Fibroblast of mammary gland (primary cell): ENCODE measurements at places on chromosomes 12 and 14.

DNA sequence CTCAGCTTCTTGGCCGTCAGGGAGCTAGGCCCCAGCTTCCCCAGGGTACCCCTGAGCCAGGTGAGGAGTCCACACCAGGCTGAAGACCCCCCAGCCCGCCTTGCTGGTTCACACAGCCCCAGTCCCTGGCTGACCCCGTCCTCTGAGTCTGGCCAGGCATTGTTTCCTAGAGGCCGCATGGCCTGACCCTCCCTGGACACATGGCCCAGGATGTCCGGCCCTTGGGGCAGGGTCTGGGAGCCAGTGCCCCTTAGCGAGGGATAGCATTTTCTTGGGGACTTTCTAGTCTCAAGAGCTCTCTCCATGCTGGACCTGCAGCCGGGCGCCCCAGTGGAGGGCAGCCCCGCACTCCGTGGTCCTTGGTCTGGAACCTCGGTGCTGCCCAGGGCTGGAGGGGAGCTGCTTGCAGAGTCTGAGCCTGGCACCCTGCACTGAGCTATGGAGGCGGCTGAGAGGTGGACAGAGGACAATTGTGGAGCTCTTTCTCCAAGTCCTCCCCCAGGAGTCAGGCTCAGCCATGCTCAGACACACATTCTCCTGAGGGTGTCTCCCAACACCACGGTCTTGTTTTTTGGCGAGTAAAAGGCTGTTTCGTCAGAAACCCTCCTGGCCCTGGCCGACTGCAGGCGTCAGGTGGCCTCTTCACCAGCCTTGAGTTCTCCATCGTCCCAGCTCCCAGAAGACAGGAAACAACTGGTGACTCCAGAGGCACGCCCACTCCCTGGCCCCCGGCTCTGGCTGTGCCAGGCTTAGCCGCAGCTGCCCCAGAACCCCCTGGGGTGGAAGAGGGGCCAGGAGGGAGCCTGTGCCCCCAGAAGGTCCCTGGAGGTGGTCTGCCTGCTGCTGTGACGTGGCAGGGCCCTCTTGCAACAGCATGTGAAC, 17.6 kb upstream of the CRIP2 start:
- DNase-seq: no peak

- no peak for DNase-seq
These were observed 232.9 kb downstream of the SPTSSA start for GRCh38 chr14:34229140-34229539.

GRCh38 chr12:120696626-120697025, 9.7 kb downstream of the MLEC start:
- no peak for DNase-seq

DNA sequence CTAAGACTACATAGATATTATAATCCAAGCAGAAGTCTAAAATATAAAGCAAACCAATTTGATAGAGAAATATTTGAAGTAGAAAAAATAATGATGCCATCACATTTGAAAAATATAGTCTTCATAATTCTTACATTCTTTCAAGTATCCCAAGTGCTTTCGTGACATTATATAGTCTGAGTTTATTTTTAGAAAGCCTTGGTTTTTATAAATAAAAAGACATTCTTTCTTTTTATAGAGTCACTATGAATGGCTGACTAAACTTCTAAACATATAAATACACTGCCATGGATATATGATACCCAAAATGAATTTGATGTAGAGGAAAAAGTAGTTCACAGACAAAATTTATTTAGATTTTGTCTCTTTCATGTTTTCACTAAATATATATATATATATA, 135.1 kb upstream of the PDZRN4 start:
- DNase-seq: no peak

- DNase-seq: no peak
These were observed 102.0 kb downstream of the SLC6A15 start for GRCh38 chr12:84810611-84811010.

GRCh38 chr14:75044752-75045151, 6.5 kb downstream of the MLH3 start:
- DNase-seq: no peak

- no peak for DNase-seq
These were observed 471 bp downstream of the MTRFR start for GRCh38 chr12:123233505-123234308.

- DNase-seq: peak; percentile 93
These were observed 191.6 kb downstream of the DUSP6 start for GRCh38 chr12:89160716-89161123.

DNA sequence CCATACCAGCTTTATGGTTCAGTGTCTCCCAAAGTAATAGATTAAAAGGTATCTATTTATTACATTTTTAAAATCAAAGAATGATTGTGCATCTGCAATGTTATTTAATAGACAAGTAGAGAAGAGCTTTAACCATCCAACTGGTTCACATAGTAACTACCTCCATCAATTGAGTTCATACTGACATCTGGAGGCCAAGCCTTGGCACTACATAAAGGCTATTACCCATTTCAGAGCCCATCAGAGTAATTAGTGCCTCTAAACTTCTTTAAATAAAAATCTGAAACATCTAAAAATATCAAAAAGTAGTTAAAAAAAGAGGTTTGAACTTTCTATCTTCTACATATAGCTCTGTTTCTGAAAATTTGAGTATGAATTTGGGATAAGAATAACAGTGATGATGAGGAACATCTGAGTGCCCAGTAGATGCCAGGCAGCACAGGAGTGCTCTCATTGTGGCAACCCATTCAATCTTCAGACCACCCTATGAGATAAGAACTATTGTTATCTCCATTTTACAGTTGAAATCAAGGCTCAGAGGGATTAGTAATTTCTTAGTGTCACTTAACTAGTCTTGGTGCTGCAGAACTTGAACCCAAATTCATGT, 132.9 kb upstream of the DAAM1 start:
- DNase-seq: peak; percentile 65

DNA sequence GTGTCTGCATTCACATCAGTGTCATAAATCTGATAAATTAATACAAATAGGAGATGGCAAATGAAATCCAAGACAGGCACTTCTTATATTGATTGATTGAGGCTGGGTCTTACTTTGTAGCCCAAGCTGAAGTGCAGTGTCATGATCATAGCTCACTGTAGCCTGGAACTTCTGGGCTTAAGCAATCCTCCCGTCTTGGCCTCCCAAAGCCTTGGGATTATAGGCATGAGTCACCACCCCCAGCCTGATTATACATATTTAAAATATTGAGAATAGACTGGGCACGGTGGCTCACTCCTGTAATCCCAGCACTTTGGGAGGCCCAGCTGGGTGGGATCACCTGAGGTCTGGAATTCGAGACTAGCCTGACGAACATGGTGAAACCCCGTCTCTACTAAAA, 51.3 kb downstream of the MARK3 start:
- peak; percentile 57 for DNase-seq

GRCh38 chr12:28936711-28937110, 212.4 kb upstream of the FAR2 start:
- no peak for DNase-seq

DNA sequence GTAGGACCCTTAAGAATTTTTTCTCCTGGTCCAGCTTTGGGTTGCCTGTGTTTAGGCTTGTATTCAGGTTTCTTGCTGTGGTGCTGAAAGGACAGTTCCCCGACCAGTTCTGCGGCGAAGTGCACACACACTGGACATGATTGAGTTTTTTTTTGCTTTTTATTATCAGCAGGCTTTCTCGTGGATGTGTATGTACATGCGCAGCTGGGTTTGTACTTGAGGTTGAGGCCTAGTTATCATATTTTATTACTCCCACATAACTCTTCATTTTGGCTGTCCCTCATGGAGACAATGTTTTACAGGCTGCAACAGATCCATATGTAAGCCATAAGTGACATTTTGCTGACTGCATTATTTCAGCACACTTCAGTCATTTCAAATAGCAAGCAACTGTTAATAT, 2.5 kb downstream of the SCN8A start:
- DNase-seq: peak; percentile 62
